Cortex of kidney (tissue), 1 donor: ENCODE measurements at places on chromosomes 4 and X.

DNA sequence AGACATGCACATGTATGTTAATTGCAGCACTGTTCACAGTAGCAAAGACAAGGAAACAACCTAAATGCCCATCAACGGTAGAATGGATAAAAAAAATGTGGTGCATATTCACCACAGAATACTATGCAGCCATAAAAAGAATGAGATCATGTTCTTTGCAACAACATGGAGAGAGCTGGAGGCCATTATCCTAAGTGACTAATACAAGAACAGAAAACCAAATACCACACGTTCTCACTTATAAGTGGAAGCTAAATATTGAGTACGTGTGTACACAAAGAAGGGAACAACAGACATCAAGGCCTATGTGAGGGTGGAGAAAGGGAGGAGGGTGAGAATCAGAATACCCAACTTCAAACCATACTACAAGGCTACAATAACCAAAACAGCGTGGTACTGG is 17.4 kb upstream of the LNX1 start:
- no peak for DNase-seq

DNA sequence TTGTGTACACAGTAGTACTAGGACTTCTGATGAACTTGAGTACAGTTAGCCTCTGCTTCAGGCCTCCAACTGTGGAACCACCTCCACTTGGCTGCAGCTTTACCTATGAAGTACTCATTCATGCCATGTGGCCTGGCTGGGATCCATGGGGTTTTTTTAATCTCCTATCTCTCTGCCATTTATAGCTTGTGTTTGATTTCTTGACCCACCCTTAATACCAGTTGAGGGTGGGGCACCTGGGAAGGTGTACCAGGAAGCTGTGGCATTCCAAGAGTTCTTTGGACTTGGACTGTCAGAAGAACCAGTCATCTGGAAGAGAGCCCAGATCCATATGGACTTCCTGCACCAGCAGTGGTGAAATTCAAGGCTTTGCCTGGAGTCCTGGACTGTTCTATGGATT is 230.1 kb downstream of the SHROOM3 start:
- DNase-seq, result no peak

GRCh38 chr4:38902695-38903094 is 35.1 kb downstream of the FAM114A1 start:
- DNase-seq, result no peak

GRCh38 chr4:155877971-155878370 is 11.9 kb upstream of the ASIC5 start:
- DNase-seq, result no peak

DNA sequence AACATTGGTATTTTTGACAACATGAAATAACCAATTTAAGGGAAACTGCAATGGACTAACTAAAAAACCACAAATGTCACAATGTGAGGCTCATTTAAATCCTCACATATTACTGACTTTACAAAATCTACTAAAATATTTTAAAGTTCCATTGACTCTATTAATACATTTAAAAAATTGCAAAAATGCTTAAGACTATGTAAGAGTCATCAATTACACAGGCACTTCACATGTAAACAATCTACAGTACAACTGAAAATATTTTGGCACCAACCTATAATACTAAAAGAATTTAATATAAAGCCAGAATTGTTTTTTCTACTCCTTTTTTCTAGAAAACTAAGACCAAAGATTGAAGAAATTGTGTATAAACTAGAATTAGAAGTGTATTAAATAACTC is 76.8 kb upstream of the RBMXL3 start:
- no peak for DNase-seq

DNA sequence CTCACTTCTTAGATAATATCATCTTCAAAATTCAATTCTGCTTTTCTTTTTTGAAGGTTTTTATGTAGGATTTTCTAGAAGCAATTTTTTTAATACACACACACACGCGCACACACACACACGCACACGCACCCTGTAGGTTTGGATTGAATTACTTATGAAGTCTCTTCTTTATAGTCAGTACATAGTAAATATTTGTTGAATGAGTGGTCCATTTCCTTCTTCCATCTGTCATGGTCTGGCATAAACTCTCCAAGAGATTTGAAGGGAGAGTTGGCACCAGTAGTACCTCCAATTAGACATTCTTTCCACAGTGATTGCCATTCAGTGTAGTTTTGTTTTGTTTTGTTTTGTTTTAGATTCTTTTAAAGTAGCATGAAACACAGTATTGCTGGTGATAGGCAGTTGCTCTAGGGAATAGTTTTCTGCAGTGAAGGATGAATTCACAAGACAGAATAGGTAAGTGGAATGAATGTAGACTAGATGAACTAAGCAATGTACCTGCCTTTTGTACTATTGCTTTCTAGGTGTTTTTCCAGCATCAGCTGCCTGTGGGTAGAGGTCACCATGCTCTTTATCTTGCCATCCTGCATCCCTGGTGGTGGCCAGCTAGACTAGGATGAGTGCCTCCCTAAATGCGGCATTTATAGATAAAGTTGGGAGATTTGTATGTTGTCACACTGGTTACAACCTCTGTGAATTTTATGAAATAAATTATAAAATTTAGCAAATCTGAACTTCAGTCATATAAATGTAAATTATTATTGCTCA is 20.5 kb downstream of the PDLIM5 start:
- no peak for DNase-seq

DNA sequence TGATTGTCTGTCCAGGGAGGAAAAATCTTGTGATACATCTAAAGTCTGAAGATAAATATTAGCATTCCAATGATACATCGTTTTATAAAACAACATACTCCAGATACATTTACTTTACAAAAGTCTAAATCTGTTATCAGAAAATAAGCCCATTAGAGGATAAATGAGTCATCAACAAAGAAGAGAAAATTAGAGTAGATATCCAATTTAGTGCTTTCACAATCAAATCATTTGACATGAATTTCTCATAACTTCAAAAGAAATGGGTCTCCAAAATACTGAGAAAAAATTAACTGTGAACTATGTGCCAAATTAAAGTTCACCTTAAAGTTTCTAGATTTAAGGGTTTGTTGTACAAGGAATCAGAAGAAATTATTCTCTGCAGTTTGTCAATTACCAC is 213.8 kb downstream of the ANK2 start:
- DNase-seq, result no peak
